ENCODE measurements at places on chromosomes 6 and 20.

- no peak for DNase-seq
These were observed 30.7 kb upstream of the NANP start for GRCh38 chr20:25654487-25654886.

GRCh38 chr6:120735641-120736040 lies 598.6 kb downstream of the TBC1D32 start:
- DNase-seq: no peak

DNA sequence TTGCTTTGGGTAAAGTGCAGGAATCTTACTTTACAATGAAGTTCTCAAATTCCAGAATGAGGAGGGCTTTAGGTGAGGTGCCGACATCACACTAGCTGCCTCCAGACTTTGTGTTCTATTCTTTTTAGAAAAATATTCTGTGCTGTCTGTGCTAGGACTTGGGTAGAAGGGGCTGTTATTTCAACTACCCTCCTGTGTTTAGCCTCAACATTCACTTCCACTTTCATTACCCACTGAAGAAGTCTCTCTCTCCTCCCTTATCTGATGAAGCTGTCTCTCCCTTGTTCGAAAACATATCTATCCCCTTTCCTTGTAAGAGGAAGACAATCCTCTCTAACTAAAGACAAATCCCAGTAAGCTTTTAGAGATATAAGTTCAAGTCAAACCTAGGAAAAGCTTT lies 25.0 kb upstream of the BRPF3 start:
- no peak for DNase-seq

GRCh38 chr6:23179994-23180393 lies 610.6 kb downstream of the HDGFL1 start:
- DNase-seq: no peak

DNA sequence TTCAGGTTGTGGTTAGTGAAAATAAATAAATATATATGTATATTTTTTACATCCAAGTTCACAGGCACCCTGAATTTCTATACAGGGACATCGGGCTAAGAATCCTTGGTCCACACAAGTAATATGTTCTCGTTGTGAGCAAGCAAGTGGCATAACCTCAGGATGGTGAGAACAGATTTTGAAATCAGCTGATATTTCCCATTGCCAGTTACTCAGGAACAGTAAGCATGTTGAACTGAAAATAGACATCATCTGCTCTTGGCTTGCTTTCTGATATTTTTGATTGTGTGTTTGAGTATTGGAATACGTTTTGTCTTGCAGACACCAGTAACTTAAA lies 87.7 kb downstream of the TRMT6 start:
- DNase-seq: no peak

DNA sequence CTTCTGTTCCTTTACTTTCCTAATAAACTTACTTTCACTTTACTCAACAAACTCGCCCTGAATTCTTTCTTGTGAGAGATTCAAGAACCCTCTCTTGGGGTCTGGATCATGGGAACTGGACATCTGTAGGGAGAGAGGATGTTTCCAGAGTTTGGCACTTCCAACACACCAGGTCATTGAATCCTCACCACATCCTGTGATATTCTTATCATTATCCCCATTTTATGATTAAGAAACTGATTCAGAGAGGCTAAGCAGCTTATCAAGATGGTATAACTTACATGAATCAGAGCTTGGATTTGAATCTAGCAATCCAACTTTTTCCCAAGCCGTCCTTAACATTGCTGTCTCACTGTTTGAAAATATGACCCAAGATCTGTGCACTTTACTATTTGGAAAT lies 15.5 kb downstream of the PPIL6 start:
- DNase-seq: no peak

Measured in AG20443 (cell line).